ENCODE measurements at places on chromosomes 12 and 14.

- no peak for DNase-seq
Measured at GRCh38 chr12:107242189-107242588, 148.8 kb upstream of the CRY1 start.

DNA sequence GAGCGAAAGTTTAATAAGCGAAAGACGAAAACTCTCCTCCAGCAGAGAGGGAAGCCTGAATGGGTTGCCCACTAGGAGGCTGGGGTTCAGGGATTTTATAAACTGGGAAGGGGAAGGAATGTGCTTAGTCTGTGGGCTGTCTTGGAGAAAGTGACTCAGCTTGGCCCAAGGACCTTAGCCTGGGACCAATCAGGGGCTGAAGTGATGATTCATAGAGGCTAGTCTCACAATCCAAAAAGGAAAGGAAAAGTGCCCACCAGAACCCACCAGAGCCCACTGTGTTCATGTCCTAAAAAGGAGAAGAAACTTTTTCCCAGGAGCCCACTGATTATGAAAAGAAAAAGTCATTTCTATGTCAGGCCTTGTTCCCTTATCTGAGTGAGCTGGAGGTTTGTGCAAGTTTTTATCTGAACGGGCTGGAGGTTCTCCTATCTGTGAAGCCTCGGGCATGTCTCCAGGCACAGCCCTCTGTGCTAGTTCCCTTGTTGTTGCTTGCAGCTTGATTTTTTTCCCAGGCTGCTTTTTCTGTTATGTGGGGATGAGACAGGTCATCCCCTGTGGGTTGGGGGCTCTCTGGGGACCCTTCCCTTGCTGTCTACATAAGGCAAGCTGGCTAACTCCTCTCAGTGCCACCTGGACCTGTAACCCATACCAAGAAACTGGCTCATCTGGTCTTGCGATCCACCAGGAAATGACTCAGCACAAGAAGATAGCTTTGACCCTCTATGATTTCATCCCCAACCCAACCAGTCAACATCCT, 8.3 kb upstream of the GOLGA5 start:
- no peak for DNase-seq

DNA sequence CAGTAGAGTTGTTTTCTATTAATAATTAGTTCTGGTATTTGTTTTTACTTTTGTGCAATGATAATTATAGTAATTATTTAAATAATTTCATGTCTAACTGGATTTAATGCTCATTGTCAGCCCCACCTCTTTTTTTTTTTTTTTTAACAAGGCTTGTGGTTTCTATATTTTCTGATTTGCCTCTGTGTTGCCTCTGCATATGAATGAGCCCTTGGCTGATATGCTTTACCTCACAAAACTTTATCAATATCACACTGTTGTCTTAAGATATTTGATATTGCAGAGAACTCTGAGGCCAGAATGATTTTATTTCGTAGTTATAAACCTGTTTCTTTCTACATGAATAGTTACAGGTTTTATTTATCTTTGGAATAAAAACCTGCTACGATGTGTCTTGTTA, 116.2 kb upstream of the ATP2B1 start:
- DNase-seq, result no peak

DNA sequence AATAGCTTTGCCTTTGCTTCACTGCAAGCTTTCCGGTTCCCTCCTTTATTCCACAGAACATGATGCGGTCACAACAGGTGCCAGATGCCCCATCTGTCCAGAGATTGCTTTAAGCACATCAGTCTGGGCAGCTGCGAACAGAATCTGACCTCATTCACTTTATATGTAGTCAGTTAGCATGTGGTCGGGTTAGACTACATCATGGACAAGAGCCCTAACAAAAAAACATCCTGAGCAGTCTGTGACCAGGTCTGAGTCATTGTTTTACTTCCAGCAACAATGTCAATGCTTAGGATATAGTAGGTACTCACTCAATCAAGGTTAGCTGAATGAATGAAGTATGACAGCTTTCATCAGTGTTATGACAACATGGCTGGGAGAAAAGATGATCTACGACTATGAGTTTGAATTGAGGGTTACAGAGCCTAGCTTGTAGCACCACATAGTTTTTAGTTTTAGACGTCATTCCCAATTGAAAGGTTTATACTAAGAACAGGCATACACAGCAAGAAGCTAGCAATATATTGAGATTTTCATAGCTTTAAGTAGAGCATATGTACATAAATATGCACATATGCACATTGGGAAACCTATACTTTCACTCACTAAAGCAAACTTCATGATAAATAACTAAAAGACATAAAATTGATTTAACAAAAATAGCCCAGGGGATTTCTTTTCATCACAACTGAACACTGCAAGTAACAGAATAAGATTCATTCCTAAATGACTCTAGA, 64.2 kb upstream of the TMCC3 start:
- no peak for DNase-seq

- no peak for DNase-seq
Measured at GRCh38 chr12:2311020-2311778, 258.4 kb downstream of the CACNA1C start.

DNA sequence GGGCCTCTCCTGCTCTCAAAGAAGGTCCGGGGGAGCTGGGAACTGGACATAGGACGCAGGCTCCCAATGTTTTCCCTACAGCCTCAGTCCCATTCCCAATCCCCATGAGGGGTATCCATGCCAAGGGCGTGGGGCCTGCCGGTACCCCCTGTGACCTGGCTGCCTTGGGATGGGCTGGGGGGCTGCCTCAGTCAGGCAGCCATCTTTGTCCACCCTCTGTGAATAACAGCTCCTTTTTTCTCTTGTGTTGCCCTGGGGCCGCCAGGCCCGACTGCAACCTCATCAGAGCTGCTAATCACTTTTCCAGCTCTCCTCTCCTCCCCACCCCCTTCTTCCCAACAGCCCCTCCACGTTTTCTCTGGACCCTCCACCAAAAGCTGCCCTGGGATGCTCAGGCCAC, 11.2 kb downstream of the FIGNL2 start:
- DNase-seq, result no peak

DNA sequence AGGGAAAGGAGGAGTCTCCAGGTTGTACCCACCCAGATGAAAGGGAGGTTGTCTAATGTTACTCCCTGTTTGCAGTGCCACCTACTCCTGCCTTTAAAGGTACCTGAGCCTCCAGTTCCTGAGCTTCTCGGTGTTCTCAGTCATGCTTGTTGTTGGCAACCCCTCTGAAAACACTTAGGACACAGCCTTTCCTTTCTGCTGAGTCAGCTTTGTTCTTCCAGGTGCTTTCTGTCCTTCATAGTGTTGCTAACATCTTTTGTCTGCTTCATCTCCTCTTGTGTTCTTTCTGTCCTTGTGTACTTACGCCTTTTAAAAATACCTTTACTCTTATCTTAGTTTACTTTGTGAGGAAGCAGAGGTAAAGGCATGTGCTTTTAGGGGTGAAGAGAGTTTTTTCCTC, 97.0 kb upstream of the NEDD1 start:
- DNase-seq, result no peak

GRCh38 chr14:21496453-21496852, 14.7 kb downstream of the METTL3 start:
- DNase-seq, result no peak

All from activated T-helper 9 cell treated with anti-CD3 and anti-CD28 coated beads, Interleukin-2, amount 50 U/mL, for 16 hours (primary cell).